ENCODE measurements at places on chromosomes 1 and 21.

GRCh38 chr1:222552882-222553281, 5.0 kb upstream of the HHIPL2 start:
- no peak for DNase-seq

DNA sequence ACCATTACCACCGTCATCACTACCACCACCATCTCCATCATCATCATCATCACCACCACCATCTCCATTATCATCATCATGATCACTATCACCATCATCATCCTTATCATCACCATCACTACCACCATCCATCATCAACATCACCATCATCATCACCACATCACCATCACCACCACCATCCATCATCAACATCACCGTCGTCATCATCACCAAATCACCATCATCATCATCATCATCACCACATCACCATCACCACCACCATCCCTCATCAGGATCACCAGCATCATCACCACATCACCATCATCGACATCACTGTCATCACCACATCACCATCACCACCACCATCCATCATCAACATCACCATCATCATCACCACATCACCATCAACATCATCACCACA, 203.0 kb upstream of the VAMP3 start:
- DNase-seq = no peak

- DNase-seq = no peak
These were observed 263.2 kb downstream of the PCP4 start for GRCh38 chr21:40130476-40130875.

GRCh38 chr1:204725821-204726448, 40.4 kb upstream of the LRRN2 start:
- DNase-seq = no peak

- DNase-seq = no peak
These were observed 33.6 kb downstream of the TYW3 start for GRCh38 chr1:74766579-74766978.

DNA sequence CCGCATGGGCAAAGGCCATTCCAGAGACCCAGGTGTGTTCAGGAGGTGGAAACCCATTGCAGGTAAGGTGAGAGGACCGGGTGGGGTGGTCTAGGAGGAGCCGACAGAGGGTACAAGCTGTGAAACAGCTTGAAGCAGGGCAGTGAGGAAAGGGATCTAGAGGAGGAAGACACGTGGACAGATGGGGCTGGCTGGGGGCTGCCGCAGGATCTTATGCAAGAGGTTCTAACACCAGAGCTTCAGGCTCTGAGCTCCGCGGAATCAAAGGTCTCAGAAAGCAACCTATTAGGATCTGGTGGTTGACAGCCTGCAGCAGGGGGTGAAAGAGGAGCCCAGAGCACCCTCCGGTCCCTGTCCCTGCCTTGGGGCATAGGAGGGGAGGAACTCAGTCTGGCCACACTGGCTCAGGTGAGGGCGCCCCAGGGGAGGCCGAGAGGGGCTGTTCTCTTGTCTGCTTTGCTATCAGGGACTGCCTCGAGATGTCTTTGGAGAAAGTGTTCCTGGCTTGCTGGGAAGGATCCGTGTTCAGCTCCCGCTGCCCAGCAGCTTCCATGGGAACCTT, 1.9 kb downstream of the TFF1 start:
- no peak for DNase-seq

DNA sequence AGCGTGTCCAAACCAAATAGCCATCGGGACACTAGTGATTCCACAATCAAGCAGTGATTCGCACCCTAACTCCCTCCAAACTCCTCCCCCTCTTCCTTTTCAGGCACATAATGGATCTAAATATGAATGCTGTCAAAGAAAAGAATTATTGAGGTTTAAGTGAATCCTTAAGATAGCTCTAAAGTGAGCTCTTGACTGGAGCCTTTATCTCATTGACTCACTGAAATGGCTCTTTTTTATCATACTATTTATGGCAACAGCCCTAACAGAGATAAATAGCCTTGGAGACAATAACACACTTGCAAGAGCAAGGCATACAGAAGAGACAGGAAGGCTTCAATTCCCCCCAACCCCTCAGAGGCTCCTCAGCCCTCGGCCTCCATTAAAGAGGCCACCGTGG, 143.3 kb downstream of the PLXNA2 start:
- no peak for DNase-seq

All from activated T-helper 1 cell treated with Interleukin-2 at 50 U/mL for 16 hours (primary cell).